ENCODE measurements at places on chromosomes 13 and 19. TPM values are rescaled to one million over a fixed set of nuclear protein-coding genes. Genes with fewer than 3 reads are reported as not detected.

DNA sequence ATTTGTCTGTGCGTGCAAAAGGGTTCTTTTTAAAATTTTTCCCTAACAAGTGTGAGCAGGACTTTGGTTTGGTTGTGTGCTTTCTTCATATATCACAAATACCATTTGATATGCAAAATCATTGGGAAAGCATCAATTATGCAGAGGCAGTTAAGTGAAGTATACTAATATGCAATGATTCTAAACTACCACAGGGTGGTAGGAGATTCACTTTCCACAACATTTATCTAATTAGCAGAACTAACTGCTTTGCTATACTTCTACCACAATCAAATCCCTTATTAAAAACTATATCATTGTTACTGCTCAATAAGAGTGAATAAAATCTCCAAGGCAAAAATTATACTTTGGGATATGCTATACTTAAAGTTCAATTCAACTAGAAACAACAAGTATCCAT lies 2738.9 kb upstream of the PCDH20 start:
- peak; percentile 0 for DNase-seq

GRCh38 chr19:38055010-38055409 lies 148.0 kb downstream of the SIPA1L3 start:
- no peak for DNase-seq

GRCh38 chr19:50518091-50519005 lies 4.6 kb upstream of the ASPDH start:
- no peak for DNase-seq

GRCh38 chr13:79445968-79446645 lies 34.8 kb upstream of the NDFIP2 start:
- no peak for DNase-seq

DNA sequence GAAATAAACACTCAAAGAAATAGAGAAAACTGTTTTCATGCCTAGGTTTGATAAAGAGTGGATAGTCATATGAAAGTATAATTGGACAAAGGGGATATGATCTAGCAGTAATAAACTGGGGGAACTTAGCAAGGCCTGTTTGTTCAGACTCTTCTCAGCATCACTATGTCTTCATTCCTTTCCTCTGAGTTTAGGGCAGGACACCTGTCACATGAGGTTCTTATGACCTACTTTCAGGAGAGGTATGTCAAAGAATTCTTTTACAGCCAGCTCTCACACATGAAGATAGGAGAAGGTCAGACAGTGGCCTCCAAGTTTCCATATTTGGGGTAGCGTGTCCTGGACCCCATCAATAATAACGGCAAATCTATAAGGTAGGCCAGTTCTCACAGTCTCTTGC lies 11.4 kb upstream of the RFXAP start:
- DNase-seq = no peak

The ZNF100 gene
- total RNA-seq = 1.8 TPM

The GTF3A gene
- total RNA-seq = 189 TPM
